ENCODE measurements at places on chromosomes 11 and 22.

DNA sequence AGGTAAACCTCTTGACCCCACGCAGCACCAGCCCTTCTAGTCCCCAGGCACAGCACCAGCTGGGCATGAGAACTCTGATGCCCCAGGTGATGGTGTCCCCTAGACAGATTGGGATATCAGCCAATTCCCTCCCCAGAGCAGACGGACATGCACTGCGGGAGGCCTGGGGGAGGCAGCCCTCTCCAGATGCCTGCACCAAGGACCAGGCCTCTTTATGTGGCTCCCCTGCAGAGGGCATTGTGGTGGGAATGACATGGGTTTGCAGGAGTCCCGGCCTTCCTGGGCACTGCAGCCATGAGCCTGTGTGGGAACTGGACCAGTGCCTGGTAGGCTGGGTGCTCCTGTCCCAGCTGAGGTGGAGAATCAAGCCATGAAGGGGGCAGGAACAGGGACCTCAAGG lies 25.9 kb downstream of the PPM1F start:
- no peak for DNase-seq

DNA sequence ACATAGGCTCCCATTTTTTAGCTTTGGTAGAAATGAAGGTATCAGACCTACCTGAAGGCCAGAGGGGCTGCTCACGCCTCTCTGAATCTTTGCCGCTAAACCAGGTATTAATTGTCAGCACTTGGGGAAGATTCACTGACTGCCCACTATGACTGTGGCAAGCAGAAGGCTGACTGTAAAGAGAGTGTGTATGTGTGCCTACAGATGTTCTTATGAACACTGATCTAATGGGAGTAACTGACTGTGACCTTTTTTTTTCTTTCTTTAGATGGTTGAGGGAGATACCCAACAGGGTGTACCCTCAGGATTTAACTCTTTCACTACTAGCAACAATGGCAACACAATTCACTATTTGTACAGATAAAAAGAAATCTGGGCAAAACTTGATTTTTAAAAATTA lies at the start of gene RAG2:
RAG2 (minus strand) TSS at position 186 of the 400 bp plus-strand sequence. CDS start 4,068 bp downstream, outside the sequence.
- no peak for DNase-seq

DNA sequence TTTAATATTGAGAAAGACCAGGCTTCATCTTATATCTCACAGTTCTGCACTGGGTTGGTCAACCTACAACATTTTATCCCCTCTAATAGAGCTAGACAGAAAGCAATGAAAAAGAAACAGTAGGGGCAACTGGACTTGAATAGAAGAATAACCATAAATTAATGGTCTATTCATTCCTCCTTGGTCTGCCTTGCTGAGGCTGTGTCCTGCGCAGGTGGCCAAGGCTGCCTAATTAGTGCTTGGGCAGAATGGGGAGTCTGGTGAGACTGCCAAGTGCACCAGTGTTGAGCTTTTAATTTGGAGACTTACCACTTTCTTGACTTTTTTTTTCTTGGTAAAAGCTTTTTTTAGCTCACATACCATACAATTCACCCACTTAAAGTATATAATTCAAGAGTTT lies 35.0 kb upstream of the SPON1 start:
- no peak for DNase-seq

DNA sequence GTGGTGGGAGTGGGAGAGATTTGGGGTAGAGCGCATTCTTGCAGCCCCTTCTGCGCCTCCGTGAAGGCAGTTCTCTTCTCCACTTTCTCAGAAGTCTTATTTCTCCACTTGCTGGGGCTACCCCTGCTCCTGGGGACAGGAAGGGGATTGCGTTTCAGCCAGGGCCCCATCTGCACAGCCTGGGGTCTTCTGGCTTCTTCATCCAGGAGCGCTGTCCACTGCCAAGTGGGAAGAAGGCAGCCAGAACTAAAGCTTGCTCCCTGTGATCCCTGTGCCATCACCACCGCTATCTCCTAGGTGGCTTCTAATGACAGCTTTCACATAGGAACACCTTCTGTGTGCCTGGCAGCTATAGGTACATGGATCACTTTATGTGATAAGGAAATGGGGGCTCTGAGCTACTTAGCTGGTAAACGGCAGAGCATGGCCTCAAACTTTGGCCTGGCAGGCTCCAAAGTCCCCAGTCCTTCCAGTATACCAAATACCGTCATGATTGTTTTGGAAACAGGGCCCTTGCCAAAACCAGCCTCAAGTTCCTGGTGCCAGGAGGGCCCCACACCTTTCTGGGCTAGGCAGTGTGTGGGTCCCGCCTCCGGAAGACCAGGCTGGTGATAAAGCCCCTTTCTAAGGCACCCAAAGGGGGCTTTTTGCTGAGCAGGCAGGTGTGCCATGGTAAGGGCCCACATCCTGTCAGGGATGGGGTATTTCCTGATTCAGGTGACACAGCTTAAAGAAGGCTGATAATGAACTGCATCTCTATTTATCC lies 60.4 kb upstream of the PAX6 start:
- no peak for DNase-seq

GRCh38 chr11:92776676-92777075 lies 192.8 kb upstream of the MTNR1B start:
- no peak for DNase-seq

- DNase-seq: no peak
Measured at GRCh38 chr11:124760205-124760652, 1.9 kb downstream of the ESAM start.

- no peak for DNase-seq
Measured at GRCh38 chr22:44337678-44338004, 24.9 kb upstream of the SHISAL1 start.

DNA sequence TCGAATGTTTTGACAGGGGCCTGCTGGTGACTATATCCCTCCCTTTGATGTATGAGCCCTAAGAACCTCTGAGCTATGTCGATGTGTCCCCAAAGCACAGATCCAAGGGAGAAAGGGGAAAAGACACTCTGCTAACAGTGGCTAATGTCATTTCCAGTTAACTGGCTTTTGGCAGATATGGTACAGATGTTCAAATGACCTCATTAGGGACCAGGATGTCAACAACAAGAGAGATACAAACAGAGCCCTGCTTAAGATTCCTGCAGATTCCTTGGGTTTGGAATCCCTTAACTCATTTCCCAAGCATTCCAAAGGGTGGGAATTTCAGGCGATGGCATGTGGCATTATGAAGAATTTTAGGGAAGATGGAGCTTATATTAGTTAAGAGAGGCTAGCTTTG lies 517.3 kb downstream of the SOX6 start:
- DNase-seq: no peak

DNA sequence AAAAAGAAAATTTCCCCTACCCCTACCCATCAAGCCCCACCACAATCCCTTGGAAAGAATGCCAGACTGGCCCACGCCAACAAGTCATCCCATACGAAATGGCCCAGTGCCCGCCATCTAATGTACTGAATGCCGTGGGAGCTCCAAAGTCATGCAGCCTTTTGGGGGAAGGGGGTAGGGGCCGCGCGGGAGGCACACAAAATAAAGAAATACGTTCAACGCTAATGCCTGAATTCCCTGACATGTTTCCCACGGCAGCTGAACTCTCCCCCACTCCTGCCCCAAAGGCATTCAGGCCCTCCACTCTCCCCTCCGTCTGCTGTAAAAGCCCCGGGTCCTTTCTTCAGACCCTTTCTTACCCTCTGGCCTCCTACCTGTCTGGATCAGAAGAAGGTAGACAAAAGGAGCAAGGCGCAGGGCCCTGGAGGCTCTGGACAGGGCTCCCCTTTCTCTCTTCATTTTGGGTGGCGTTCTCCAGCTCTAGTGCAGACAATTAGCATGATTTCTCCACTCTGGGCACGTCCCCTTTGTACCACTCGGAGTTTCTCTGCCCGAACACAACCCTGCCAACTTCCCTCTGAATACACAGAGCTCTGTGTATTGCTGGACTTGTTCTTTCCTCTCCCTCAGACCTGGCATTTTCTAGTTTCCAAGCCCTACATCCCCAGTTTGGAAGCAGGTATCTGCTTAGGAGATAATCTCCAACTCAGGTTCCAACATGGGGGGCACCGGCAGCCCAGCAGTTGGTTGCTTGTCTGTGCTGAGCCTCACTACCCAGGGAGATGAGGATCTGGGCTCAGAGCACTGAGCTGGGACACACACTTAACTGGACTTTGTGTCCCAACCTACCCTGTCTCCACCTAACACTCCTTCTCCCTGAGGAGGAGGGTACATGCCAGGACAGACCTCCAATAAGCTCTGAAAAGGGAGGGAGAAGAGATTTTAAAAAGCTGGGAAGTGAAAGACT lies at the start of gene HEPACAM:
HEPACAM (minus strand) TSS at position 500 of the 967 bp plus-strand sequence; CDS start at position 459, 41 bp downstream.
- DNase-seq: no peak

- DNase-seq: no peak
Measured at GRCh38 chr22:45768490-45768889, 96.9 kb downstream of the ATXN10 start.

- no peak for DNase-seq
Measured at GRCh38 chr22:33130473-33130872, 72.3 kb upstream of the SYN3 start.

- DNase-seq: peak; percentile 42
Measured at GRCh38 chr11:3165152-3165705, at the start of gene OSBPL5. OSBPL5 (minus strand) TSS chr11:3165310; CDS start chr11:3129148, 36,162 bp downstream.

GRCh38 chr11:112499153-112499880 lies 238.7 kb upstream of the PLET1 start:
- DNase-seq: no peak

DNA sequence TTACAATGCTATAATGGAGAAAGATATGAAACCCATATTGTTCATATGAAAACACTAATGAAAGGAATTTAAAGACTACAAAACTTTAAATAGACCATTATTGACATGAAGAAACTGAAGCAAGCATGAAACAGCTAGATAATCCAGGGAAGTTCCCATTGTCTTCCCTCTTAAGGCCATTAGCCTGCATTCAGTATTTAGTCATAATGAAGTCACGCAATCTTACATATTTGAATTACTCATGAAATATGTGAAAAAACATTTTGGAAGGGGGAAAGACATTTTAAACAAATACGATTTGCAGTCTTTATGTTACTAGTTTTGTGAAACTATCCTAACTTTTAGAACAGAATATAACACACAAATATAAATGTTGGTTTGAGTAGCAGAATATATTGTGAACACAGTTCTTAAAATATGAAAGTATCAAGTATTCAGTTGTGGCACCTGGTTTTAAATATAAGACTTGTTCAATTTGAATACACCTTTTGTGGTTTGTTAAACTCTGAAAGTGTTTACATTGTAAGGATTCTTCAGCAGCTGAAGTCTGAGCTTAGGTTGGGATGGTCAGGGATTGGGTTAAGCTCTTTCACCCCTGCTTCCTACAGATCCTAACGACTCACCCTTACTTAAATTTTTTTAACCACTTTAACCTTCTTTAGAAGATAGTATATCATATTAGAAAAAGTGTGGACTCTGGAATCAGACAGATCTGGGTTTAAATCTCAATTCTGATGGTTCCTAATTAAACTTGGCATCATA lies 500.3 kb upstream of the TENM4 start:
- no peak for DNase-seq

DNA sequence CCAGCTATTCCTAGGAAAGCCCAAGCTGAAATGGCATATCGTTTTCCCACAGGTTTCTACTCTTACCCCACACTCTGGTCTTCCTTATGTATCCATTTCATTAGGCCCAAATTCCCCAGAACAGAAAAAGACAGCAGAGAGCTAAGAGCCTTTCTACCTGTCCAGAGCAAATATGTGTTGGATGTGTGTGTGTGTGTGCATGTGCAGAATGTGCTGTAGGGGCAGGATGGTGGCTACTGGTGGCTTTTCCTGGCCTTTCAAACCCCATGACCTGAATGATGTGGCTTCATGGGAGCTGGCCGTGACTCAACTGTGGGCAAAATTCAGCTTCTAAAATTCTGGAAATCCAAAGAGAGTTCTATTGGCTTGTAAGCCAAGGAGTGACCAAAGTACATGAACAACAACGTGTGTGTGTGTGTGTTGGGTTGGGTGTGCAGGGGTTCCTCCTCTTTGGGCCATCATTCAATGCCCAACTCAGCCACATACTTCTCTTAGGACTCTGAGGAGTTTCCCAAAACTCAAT lies 421.4 kb upstream of the CADM1 start:
- no peak for DNase-seq

- peak; percentile 54 for DNase-seq
Measured at GRCh38 chr11:120235024-120235628, 4.8 kb upstream of the POU2F3 start.

GRCh38 chr11:124538019-124538418 lies 5.4 kb downstream of the OR8B12 start:
- DNase-seq: no peak

DNA sequence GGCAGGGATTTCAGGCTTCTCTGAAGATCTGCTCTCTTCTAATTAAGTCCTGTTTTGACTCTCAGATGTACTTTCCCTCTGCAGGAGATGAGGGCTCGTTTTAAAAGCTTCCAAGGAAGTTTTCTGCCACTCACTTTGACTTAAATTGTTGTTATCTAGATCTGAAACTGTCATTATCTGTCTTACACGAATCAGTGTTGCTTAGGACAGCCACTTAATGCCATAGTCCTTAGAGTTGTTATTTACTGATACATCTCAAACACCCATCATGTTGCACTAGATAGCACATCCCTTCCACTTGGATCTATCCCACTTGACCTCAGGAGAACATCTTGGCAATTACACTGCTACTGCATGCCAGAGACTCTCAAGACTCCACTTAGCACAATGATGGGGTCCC lies 86.9 kb upstream of the FAT3 start:
- DNase-seq: no peak

GRCh38 chr11:13238879-13239514 lies 38.6 kb upstream of the BMAL1 start:
- peak; percentile 52 for DNase-seq

- no peak for DNase-seq
Measured at GRCh38 chr22:47050401-47051051, 288.1 kb downstream of the TBC1D22A start.

- no peak for DNase-seq
Measured at GRCh38 chr11:83159902-83160865, 3.3 kb downstream of the PCF11 start.

DNA sequence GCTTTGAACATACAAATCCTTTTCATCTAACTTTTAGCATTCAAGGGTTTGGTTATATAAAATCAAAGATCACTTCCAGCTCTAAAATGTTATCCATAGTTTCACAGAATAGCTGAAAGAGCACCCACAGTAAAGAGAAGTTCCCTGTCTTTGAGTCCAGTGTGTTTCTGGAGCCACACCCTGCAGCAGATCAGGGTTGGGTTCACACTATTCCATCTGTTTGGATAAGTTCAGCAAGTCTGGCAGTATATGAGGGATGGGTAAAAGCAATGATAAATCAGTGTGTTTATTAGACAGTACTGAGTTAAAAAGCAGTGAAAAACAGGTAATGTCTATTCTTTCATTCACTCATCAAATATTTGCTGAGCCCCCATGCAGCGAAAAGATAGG lies 135.8 kb upstream of the PITPNB start:
- DNase-seq: no peak

DNA sequence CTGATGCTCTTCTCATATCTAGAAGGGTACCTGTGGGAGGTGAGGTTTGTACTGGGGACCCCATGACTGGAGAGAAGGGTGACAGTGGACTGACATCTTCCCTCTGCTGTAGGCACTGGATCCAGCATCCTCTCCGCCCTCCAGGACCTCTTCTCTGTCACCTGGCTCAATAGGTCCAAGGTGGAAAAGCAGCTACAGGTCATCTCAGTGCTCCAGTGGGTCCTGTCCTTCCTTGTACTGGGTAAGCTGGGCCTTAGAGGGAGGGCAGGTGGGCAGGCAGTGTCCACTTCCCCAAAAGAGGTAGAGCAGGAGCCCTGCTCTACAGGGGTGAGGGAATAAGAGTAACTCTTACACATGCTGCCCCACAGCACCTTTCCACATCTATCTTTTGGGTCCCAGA lies 15.9 kb downstream of the DGAT2 start:
- no peak for DNase-seq

GRCh38 chr11:47572715-47573255 lies 6.0 kb downstream of the KBTBD4 start:
- no peak for DNase-seq

GRCh38 chr11:3642071-3642951 lies 519 bp upstream of the ART5 start:
- DNase-seq: peak; percentile 63

- no peak for DNase-seq
Measured at GRCh38 chr11:97641988-97642387, 1252.2 kb downstream of the JRKL start.

Data from stimulated activated CD4-positive, alpha-beta T cell treated with anti-CD3 and anti-CD28 coated beads, Interleukin-4, amount 100 ng/mL, for 48 hours (primary cell).